ENCODE measurements at places on chromosomes 7 and 10. TPM values are rescaled to one million over a fixed set of nuclear protein-coding genes. Genes with fewer than 3 reads are reported as not detected.

TSPAN15 gene
- 17.3 TPM for total RNA-seq

RBP4 gene
- total RNA-seq: 87.1 TPM

IRF5 gene
- 5.6 TPM for total RNA-seq

UBTD1 gene
- total RNA-seq: 23.7 TPM

LIPM gene
- not detected for total RNA-seq

ZNF716 gene
- not detected for total RNA-seq

TMEM26 gene
- 0.85 TPM for total RNA-seq

CPED1 gene
- 19.2 TPM for total RNA-seq

MCMBP gene
- 27.7 TPM for total RNA-seq

AKR1C1 gene
- total RNA-seq: 147 TPM

HDAC9 gene
- 22.4 TPM for total RNA-seq

SFMBT2 gene
- 9.9 TPM for total RNA-seq

NEBL gene
- 506 TPM for total RNA-seq

ABHD11 gene
- total RNA-seq: 27.4 TPM

RNLS gene
- 10.0 TPM for total RNA-seq

CC2D2B gene
- total RNA-seq: 0.65 TPM

GDF2 gene
- total RNA-seq: not detected

PDK4 gene
- total RNA-seq: 129 TPM

LDB3 gene
- 779 TPM for total RNA-seq

Data from left cardiac atrium (tissue), 4 donors.